ENCODE measurements at places on chromosomes 6 and 20.

GRCh38 chr6:155389130-155389529 lies 66.5 kb downstream of the NOX3 start:
- no peak for DNase-seq

DNA sequence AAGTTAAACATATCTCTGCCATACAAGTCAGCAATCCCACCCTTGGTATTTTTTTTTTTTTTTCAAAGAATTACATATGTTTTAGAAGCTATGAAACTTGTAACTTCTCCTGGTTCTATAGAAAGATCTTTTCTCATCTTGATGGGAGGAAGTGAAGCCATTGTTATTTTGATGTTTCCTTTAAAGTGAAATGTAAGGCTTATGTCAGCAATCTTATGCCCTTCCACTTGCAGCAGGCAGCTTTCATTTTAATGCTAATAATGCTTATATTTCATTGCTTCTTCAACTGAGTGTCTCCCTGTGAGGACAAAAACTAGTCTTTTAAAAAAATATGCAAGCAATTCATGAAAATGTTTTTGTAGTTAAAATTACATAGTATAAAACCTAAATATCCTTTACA lies 1614.7 kb downstream of the KHDRBS2 start:
- DNase-seq, result no peak

DNA sequence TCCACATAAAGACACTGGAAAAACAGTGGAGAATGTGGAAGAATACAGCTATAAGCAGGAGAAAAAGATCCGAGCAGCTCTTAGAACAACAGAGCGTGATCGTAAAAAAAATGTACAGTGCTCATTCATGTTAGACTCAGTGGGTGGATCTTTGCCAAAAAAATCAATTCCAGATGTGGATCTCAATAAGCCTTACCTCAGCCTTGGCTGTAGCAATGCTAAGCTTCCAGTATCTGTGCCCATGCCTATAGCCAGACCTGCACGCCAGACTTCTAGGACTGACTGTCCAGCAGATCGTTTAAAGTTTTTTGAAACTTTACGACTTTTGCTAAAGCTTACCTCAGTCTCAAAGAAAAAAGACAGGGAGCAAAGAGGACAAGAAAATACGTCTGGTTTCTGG lies 57.1 kb downstream of the MAP3K4 start:
- DNase-seq, result no peak

DNA sequence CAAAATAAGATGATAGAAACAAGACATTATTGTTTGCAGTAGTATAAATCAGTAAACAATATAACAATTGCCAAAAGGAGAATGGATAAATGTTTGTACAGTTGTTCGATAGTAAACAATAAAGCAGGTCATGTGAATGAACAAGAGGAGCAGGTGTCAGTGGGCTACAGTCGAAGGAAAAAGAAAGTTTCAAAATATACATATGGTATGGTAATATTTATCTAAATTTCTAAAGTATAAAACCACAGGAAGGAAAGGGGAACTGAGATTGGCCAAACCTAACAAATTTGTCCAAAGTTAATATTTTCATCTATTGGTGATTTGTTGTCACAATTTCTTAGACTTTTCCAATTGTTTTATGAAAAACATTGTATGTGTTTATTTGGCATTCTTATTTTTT lies 110.9 kb downstream of the SH3BGRL2 start:
- DNase-seq, result no peak

- no peak for DNase-seq
Measured at GRCh38 chr6:158787395-158787794, 31.8 kb downstream of the EZR start.

GRCh38 chr6:98384801-98385200 lies 449.6 kb upstream of the POU3F2 start:
- no peak for DNase-seq

GRCh38 chr6:47484616-47485015 lies 7.0 kb downstream of the CD2AP start:
- no peak for DNase-seq

GRCh38 chr6:138517635-138518034 lies 18.3 kb upstream of the NHSL1 start:
- peak; percentile 69 for DNase-seq

- no peak for DNase-seq
Measured at GRCh38 chr6:45959534-45960145, 56.0 kb downstream of the CLIC5 start.

GRCh38 chr6:21678990-21679389 lies 85.4 kb downstream of the SOX4 start:
- no peak for DNase-seq

GRCh38 chr6:21953831-21954801 lies 342.7 kb downstream of the PRL start:
- no peak for DNase-seq

DNA sequence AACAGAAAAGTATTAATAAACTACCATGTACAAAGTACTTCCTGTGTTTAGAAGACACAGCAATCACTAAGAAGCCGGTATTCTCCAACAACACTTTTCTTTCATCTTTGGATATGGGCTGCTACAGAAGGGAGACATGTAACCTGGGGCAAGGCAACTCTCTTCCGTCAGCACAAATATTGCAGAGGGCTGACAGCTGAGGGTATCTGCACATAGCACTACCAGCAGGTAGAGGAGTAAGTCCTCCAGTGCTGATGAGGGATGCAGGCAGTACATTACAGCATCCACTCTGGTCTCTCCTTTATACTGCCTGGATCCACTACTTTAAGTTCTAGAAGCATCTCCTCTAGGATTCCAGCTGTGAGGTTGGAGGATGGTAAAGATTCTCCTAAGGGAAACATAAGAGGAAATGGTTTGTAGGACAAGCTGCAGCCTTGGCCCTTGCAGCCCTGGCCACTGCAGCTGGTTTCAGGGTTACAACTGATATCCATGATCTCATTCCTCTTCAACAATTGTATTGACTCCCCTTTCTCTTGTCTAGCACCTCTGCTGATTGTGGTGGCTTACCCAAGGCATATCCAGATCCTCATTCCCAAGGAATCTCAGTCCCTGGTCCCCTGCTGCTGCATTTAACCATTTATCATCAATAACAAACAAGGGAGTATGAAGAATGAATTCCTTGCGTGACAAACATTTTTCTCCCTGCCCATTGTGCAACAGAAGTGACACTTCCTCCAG lies 110.7 kb upstream of the ADGRF1 start:
- no peak for DNase-seq

- no peak for DNase-seq
Measured at GRCh38 chr6:84979541-84979940, 215.1 kb upstream of the TBX18 start.

- DNase-seq, result no peak
Measured at GRCh38 chr6:128438393-128438792, 82.0 kb downstream of the PTPRK start.

GRCh38 chr6:25369433-25370177 lies 90.4 kb downstream of the CARMIL1 start:
- DNase-seq, result peak; percentile 10

DNA sequence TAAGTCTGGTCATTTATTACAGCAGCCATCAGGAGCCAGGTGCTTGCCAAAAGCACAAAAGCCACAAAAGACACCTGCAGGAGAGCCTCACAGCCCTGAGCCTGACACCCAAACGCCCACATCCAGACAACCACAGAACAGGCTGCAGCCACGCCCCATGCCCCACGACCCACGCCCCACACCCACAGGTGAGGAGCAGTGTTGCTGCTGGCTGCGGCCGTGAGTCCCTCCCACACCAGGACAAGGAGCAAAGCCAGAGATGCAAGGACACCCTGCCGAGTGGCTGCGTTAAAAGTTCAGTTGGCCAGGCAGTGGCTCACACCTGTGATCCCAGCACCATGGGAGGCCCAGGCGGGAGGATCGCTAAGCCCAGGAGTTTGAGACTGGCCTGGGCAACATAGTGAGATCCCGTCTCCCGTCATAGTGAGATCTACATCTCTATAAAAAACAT lies 43.0 kb downstream of the SLC2A4RG start:
- DNase-seq, result no peak

Data from CD4-positive, alpha-beta T cell treated with Interleukin-21 for 1 hour (primary cell).